Tibial nerve (tissue), 4 donors: ENCODE measurements at places on chromosomes 7 and 10. TPM values are rescaled to one million over a fixed set of nuclear protein-coding genes. Genes with fewer than 3 reads are reported as not detected.

GRCh38 chr7:129896568-129897382, 56.0 kb downstream of the UBE2H start:
- no peak for DNase-seq

The AS3MT gene
- 2.6 TPM for total RNA-seq

DNA sequence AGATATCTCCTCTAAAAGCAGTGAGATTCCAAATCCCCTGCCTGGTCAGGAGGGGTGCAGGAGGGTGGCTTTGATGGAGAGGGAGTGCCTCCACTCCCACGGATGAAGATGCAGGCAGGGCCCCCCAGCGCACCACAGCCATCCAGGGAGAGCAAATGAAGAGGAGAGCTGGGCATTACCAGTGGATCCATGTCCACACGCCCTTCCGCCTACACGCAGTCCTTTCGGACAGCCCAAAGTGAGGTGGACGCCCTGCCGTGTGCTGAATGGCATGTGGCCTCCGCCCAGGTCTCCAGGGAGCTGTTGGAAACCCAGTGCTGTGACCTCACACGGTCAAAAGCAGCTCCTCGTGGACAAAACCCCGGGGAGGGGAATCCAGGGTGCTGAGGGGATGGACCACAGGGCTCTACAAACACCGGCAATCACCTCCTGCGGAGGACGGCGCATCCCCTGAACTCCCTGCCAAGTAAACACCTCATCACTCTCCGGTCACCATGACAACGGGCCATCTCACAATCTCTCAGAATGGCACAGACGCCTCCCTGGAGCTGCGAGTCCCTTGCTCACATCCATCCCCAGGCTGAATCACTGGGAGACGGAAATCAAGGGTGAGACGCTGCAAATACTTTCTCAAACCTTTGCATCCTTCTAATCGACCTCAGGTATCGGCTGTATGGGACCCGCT, 35.0 kb upstream of the DNAAF5 start:
- DNase-seq, result no peak

The CFAP69 gene
- total RNA-seq, result 20.3 TPM
